Fibroblast of lung (primary cell): ENCODE measurements at places on chromosomes 2 and 18.
A peak's percentile ranks its signal among the peaks of the same experiment; 100 is the strongest.

GRCh38 chr2:3453190-3453999 lies 65.9 kb downstream of the ADI1 start:
- no peak overlapping the region for H3K4me3 ChIP-seq
- no peak overlapping the region for H3K27ac ChIP-seq
- H3K27me3 ChIP-seq: no peaks in the 10 kb centered on the region
- H3K4me1 ChIP-seq: no peaks in the 10 kb centered on the region
- DNase-seq: no peak

GRCh38 chr2:223956300-223956699 lies 963 bp upstream of the MRPL44 start:
- no peak overlapping the region for H3K4me3 ChIP-seq
- DNase-seq: no peak
- H3K27me3 ChIP-seq: no peaks in the 10 kb centered on the region
- peaks cover 4% of the 10 kb centered on the region for H3K36me3 ChIP-seq
- peak overlapping the region; percentile 90 for H3K27ac ChIP-seq

- DNase-seq: no peak
- no peaks in the 10 kb centered on the region for H3K27me3 ChIP-seq
- H3K36me3 ChIP-seq: no peaks in the 10 kb centered on the region
- no peaks in the 10 kb centered on the region for H3K4me1 ChIP-seq
These were observed 27.1 kb downstream of the KIAA2012 start for GRCh38 chr2:202100176-202100575.

DNA sequence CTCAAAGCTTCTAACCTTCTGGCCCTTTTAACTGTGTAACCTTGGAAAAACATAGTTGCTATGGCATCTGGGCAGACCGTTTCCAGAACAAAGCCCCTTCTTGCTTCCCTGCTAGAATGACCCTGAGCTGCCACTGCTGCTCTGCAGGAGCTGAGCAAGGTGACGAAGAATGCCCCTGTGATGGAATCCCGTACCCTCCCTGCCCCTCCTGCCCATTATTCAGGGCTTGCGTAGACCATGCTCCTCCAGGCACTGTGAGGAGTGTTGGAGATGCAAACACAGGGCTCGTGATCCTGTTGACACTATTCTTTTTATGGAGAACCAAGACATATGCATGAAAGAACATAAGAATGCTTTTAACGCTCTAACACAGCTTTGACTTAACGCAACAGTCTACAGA lies 191.1 kb downstream of the CDH2 start:
- no peaks in the 10 kb centered on the region for H3K27me3 ChIP-seq
- H3K27ac ChIP-seq: no peak overlapping the region
- H3K36me3 ChIP-seq: no peaks in the 10 kb centered on the region
- DNase-seq: no peak
